ENCODE measurements at places on chromosomes 1 and 21.

- DNase-seq: no peak
Measured at GRCh38 chr21:32403201-32403777, 9.2 kb upstream of the EVA1C start.

DNA sequence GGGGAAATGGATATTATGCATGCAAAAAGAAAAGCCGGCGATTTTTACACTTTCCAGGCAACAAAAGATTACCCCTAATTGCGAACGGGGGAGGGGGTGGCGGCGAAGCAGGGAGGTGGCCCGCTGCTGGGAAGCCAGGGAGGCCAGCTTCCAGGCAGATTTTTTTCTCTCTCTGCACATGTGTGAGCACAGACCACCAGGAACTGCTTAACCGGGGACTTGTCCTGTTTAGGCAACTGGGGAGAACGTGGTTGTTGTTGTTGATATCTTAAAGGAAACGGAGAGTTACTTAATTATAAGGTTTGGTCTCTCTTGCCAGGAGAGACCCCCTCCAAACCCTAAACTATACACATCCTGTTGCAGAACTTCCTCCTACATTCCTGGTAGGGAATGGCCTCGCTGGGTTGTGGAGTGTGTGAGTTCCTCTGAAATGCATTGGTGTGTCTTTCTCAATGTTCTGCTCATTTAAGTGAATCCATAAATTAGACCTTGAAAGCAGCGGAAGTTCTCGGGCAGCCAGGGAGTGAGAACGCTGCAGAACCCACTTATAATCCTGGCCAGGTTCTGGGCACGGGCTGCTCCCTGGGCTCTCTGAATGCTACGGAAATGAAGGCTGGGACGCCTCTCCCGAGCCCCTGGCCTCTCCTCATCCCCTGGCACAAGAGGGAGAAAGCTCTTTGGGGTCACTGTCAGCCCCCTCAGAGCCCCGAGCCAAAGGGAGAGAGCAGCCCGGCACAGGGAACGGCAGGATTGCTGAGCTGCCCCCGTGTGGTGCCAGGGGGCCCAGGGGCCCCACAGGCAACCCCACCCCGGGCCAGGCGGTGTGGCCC, 250.0 kb downstream of the FOXD2 start:
- DNase-seq: no peak

- no peak for DNase-seq
Measured at GRCh38 chr1:41382480-41383090, 21.4 kb downstream of the FOXO6 start.

GRCh38 chr21:15472108-15473040, 257.4 kb upstream of the USP25 start:
- no peak for DNase-seq

DNA sequence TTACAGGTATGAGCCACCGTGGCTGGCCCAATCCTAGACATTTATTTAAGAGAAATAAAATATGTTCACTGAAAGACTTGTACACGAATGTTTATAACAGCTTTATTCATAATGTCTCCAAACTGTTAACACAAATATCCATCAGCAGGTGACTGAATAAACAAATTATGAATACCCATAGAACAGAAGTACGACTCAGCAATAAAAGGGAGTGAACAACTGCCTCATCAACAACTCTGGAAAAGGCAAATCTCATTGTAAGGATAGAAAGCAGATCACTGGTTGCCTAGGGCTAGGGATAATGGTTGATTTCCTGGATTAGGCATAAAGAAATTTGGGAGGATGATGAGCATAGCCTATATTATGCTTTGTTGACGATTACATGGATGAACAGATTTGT, 41.7 kb downstream of the GABPA start:
- no peak for DNase-seq

DNA sequence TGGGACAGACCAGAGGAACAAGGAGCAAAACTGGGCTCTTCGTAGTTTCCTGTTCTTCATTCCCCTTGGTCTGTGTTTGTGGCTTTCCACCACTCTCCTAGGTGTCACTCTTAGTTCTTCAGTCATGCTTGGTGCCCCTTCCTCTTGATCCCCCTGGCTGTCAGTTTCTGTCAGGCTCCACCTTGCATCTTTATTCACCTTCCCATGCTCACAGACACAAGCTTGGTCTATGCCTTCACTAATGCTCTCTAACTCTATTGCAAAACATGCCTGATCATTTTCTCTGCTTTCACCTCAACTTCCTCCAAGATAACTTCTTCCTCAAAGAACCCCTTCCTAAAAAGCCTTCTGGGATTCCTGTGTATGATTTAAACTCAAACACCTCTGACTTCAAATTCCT, 122.9 kb downstream of the GLUL start:
- no peak for DNase-seq

DNA sequence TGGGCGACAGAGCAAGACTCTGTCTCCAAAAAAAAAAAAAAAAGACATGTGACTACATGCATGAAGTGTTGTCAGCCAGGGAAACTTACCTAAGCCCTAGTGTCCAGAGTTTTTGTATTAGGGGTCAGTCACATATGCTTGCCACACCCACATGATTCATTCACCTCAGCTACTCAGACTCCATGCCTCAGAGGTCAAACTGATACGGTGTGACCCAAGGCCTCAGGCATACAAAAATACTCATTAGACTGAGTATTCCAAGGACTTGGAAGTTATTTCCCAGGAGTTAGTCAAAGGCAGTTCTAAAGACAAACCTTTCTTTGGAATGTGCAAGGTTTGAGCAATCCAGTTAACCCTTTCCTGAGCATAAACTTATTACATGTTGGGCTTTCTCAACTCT, 6.3 kb upstream of the TRIM33 start:
- DNase-seq: no peak

DNA sequence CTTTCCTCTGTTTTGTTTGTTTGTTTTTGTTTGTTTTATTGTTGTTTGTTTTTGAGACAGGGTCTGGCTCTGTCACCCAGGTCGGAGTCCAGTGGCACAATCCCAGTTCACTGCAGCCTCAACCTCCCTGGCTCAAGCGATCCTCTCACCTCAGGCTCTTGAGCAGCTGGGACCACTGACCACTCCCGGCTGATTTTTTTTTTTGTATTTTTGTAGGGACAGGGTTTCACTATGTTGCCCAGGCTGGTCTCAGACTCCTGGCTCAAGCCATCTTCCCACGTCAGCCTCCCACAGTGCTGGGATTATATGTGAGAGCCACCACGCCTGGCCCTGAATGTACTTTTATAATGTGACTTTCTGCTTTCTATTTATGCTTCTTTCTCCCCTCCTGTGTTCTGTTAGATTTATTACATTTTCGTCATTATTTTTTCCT, 5.0 kb upstream of the CALML6 start:
- DNase-seq: no peak

DNA sequence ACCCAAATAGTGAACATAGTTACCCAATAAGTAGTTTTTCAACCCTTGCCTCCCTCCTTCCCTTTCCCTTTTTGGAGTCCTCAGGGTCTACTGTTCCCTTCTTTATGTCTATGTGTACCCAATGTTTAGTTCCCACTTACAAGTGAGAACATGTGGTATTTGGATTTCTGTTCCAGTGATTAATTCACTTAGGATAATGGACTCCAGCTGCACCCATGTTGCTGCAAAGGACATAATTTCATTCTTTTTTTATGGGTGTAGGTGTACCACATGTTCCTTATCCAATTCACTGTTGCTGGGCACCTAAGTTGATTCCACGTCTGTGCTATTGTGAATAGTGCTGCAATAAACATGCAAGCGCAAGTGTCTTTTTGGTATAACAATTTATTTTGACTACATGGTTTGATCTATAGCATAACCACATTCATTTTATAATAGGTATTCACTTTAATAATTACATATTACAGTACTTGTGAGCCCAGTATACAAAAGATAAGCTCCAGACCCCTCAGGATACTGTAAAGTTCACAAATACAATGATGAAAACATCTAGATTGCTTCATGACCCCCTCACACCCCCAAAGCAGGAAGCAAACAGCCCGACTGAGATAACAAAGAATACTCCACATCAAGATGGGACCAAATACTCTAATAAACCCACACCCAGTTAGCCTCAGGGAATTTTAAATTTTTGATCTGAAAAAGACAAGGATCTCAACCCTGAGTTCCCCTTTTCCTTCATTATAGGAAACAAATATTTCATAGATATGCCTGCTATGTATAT, 45.3 kb downstream of the PUM1 start:
- no peak for DNase-seq

DNA sequence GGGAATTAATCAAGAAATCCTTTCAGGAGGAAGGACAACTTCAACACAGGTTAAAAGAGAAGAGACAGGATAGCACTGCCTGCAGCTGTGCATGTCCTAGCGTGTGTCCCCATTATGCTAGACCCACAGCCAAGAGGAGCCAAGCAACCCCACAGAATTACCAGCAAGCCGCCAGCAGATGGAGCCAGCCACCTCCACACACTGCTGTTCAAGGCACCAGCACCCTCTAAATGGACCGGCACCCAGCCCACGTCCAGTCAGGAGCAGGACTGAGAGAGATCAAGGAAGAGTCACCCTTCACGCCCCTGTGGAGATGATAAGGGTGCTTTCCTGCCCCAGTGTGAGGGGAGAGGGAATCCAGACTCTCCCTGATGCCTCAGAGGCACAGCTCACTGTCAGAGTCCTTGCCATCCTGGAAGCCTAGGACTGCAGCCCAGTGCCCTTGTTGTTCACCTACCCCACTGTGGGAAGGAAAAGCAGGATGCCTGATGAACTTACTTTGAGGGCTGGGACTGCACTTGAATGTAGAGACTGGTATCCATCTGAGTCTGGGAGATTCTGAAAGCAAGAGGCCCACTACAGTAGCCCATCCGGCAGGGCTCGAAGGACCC, 37.1 kb upstream of the CTTNBP2NL start:
- DNase-seq: no peak

GRCh38 chr1:24919791-24920532, 10.1 kb downstream of the RUNX3 start:
- no peak for DNase-seq

- peak; percentile 73 for DNase-seq
Measured at GRCh38 chr1:244778344-244778743, 57.1 kb upstream of the COX20 start.

- no peak for DNase-seq
Measured at GRCh38 chr1:207990876-207991582, 80.1 kb upstream of the CD34 start.

- no peak for DNase-seq
Measured at GRCh38 chr1:232622981-232623380, 7.0 kb downstream of the SIPA1L2 start.

DNA sequence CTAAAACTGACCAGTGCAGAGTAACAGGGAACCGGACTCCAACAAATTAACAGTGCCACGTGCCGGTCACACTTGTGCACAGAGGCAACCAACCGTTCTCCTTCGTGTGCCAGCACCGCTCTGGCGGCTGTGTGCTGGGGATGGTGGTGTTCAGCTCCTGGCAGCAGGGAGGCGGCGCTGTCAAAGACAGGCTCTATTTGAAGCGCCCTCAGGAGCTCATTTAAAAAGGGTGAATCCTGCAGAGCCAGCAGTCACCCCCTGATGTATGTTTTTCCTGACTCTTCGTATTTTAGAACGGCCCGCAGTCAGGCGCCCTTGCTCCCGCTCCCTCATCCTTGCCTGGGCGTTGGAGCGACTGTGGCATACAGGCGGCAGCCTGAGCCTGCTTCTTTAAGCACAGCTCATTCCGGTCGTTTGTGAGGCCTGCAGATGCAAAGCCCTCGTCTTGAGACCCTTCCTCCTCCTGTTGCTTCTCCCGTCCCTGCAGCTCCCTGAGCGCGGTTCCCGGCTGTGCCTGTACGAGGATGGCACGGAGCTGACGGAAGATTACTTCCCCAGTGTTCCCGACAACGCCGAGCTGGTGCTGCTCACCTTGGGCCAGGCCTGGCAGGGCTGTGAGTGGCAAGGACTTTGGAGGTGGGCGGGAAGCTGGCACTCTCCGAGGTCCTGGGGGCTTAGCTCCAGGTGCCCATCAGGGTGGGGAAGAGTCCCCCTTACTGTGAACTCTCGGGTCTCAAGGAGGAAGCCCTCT, 1.1 kb downstream of the DFFB start:
- DNase-seq: no peak

- DNase-seq: no peak
Measured at GRCh38 chr1:152170287-152170905, 11.4 kb upstream of the RPTN start.

GRCh38 chr21:35203093-35203977, 154.2 kb upstream of the RUNX1 start:
- no peak for DNase-seq

GRCh38 chr21:25895565-25896205, 160.9 kb downstream of the GABPA start:
- no peak for DNase-seq

DNA sequence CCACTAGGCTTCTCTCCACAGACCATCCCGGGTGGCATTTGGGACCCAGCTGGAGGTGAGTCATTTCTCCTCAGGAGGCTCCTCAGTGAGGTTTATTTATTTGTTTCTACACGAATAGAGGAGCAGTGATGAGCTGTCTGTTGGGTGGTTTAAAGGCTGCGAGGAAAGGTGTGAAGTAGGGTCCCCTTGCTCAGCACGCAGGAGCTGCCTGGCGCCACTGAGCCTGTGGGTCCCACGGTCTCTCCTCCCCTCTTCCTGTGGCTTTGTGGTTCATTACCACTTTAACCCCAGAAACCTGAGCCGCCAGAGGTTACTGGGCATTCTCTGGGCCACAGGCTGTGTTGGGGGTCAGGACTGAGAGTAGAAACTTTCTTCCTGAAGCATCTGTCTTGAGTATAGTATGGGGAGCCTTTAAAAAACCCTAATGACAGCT, 39.9 kb downstream of the IL6R start:
- peak; percentile 65 for DNase-seq

GRCh38 chr1:74197255-74197654, 721 bp downstream of the LRRIQ3 start:
- DNase-seq: no peak

DNA sequence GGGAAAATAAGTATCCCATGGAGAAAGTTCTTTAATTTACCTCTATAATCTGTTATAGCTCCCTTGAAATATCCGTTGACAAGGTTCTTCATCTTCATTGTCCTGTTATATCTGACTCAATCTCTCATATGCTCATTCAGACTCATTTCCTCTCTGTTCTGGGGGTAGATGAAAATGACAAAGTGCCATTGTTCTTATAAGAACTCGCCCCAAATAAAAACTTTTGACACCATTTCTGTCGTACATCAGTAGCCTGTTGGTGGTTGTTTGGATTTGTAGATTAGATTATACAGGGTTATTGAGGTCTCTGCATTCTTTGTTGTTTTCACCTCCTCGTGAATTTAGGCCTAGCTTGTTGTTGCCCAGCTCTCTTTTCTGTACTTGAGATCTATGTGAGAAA, 55.2 kb upstream of the IPO9 start:
- DNase-seq: no peak

- DNase-seq: no peak
Measured at GRCh38 chr1:208499601-208500000, 255.4 kb upstream of the PLXNA2 start.

DNA sequence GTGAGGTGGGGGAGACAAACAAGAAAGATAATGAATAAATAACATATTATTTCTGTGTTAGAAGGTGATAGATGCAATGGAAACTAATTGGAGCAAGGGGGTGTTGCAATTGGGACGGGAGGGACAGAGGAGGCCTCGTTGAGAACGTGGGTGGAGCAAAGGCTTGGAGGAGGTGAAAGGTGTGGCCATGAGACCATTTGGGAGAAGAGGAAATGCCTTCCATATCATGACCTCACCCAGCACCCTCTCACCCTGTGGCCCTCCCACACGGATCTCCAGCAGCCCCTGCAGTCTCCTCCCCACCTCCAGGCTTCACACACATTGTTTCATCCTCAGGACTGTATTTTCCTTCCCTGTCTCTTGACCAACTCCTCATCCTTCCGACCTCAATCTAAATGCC, 85.3 kb upstream of the ARHGAP29 start:
- DNase-seq: no peak

- peak; percentile 18 for DNase-seq
Measured at GRCh38 chr21:37145635-37146111, 72.6 kb downstream of the TTC3 start.

- no peak for DNase-seq
Measured at GRCh38 chr1:206887701-206888100, 9.5 kb upstream of the IL24 start.
